ENCODE measurements at places on chromosomes 13 and 19.

- DNase-seq: peak; percentile 13
Measured at GRCh38 chr19:40400559-40400958, 10.6 kb upstream of the HIPK4 start.

GRCh38 chr19:18262917-18263316 lies 11.3 kb downstream of the IQCN start:
- no peak for DNase-seq

GRCh38 chr13:85616275-85616674 lies 182.9 kb downstream of the SLITRK6 start:
- DNase-seq: no peak

- no peak for DNase-seq
Measured at GRCh38 chr19:43563816-43564457, 11.4 kb downstream of the XRCC1 start.

- peak; percentile 23 for DNase-seq
Measured at GRCh38 chr19:27962264-27962663, 1250.7 kb downstream of the UQCRFS1 start.

- no peak for DNase-seq
Measured at GRCh38 chr13:73248711-73249580, 190.1 kb downstream of the KLF5 start.

DNA sequence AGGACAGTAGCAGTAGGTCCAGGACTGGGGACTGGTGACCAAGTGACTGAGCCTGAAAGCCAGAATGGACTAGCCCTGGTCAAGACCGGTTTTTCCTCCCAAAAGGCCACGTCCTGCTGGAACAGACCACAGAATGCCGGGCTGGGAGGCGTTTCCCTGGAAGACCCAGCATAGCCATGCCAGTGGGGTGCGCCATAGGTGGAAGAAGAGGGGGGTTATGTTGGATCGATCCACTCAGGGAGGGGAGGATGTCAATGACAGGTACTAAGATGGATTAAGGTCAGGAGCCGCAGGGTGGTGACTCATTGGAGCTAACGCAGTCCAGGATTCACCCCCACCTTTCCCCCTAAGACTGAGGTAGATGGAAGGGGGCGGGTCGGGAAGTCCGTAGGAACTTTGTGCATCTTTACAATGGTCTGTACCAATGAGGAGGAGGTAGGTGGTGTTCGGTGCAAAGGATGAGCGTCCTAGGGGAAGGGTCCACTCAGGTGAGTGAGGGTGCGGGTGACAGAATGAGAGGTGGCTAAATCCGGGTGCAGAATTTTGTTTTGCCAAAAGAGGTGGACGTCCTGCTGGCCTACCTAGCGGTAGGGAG lies 21.0 kb downstream of the VASP start:
- peak; percentile 72 for DNase-seq

DNA sequence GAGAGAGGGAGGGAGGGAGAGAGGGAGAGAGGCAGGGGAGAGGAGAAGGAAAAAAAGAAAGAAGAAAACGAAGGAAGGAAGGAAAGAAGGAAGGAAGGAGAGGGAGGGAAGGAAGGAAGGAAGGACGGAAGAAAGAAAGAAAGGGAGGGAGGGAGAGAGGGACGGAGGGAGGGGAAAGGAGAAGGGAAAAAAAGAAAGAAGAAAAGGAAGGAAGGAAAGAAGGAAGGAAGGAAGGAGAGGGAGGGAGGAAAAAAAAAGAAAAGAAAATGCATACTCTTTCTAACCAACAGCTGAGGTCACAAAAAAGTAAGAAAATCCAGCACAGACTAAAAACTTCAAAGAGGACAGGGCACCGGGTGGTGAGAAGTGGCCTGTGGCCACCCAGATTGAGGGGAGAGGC lies 109.7 kb downstream of the GNG7 start:
- no peak for DNase-seq

- DNase-seq: no peak
Measured at GRCh38 chr13:112941349-112941748, 27.7 kb upstream of the MCF2L start.

GRCh38 chr13:64778002-64778401 lies 2452.1 kb downstream of the PCDH9 start:
- DNase-seq: no peak

DNA sequence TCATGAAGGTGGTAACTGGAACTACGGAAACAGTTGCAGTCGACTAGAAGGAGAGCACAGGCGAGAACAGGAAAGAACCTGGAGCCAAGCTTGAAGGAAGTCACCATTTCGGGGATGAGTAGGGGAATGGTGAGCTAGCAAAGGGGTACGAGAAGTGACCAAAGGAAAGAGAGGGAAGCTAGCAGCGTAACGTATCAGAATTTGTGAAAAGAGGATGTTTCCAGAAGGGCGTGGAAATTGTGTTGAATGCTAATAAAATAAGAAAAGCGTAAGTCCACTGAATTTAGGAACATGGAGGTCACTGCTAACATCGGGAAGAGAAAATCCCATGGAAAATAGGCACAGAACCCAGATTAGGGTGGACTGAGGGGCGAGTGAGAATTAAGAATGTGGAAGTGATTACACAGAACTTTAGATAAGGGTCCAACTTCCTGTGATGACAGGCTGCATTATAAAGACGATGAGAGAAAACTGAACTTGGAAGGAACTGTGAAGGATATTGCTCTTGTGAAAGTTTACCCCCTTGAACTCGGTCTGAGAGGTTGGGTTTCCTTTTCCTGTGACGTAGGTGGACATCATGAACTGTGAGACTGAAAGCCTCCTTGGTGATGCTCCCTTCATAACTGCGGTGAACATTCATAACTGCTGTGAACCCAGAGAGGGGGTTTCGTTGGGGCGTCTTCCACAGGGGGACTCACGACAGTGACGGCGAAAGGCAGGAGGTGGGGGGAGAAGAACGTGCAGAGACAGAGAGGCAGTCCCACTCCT lies 2.0 kb upstream of the FFAR2 start:
- no peak for DNase-seq

DNA sequence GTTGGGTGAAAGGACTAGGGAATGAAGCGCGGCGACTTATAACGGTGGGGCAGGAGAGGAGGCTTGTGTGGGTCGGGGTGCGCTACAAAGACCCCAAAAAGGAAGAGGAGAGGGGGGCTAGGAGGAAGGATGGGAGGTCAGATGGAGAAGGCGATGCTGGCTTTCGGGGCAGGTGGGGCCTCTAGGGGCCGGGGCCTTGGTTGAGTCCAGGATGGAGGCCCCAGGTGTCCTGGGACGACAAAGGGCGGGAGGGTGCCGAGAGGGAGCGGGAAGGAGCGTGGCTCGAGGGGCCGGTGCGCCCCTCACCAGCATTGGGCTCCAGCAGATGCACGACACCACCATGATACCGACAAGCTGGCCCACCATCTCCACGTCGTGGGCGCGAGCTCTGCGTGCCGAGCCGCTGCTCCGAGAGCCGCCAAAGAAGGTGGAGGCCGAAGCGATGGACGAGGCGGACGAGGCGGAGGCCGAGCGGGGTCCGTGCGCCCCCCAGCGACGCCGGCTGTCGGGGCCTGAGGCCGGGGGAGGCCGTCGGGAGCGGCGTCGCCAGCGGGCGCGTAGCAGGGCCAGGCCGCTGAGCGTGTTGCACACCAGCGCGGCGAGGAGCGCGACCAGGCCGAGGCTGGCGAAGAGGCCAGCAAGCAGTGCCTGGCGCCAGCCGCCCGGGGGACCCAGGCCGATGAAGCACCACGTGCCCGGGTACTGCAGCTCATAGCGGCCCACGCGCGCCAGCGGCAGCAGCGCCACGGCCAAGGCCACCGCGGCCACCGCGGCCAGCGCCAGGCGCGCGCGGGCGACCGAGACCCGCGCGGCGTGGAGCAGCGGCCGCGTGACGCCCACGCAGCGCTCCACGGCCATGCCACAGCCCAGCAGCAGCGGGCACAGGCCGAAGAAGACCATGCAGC lies 1.8 kb downstream of the PTGER1 start:
- no peak for DNase-seq

DNA sequence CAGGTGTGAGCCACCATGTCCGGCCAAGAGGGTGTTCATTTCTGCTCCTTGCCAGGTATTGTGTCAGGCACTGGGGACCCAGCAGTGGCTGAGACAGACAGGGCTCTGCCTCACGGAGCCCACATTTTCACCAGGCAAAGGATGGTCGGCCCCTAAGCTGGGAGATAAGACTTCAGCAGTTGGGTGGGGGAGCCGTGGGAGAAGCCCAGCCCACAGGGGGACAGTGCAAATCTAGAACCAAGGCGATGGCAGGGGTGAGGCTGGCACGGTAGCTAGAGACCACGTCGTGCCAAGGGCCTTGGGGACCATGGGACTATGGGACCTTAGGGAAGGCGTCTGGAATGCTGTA lies 8.3 kb downstream of the LSR start:
- DNase-seq: no peak

DNA sequence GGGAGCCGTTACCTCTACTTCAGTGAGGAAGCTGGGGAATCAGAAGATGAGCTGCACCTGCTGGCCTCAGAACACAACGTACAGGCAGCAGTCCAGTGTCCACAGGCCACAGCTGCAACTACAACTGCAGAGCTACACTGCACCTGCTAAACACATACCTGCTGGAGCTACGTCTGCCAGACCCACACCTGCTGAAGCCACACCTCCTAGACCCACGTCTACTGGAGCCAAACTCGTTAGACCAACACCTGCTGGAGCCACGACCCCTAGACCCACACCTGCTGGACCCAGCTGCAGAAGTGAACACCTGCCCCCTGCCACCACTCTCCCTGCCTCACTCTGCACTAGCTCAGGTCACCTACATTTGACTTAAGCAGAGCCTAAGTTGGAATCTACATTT lies 169.9 kb downstream of the USP12 start:
- no peak for DNase-seq

- DNase-seq: no peak
Measured at GRCh38 chr19:15869873-15870272, 28.0 kb downstream of the CYP4F2 start.

GRCh38 chr19:40155749-40156265 lies 35.4 kb upstream of the MAP3K10 start:
- peak; percentile 19 for DNase-seq

- DNase-seq: no peak
Measured at GRCh38 chr13:98919566-98919965, 58.3 kb downstream of the DOCK9 start.

GRCh38 chr19:41641879-41642485 lies 15.1 kb upstream of the CEACAM4 start:
- DNase-seq: peak; percentile 34

DNA sequence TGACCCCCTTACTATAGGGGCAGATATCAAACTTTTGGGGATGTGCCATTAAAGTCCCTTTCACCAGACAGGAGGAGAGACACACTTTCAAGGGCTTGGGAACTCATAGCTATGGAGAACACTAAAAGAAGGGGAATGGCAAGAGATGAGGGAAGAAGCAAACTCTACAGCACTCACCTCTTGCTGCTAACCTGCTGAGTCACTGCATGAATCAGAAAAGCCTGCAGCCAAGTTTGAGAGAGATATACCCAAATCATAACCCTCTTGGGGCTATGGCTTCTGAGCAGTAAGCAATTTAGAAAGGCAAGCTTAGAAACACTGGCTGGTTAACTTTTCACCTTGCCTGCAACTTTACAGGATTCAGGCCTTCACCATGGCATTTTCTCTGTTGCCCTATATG lies 1028.0 kb downstream of the UQCRFS1 start:
- DNase-seq: peak; percentile 25

- no peak for DNase-seq
Measured at GRCh38 chr19:39582891-39583625, 19.3 kb upstream of the LGALS13 start.

DNA sequence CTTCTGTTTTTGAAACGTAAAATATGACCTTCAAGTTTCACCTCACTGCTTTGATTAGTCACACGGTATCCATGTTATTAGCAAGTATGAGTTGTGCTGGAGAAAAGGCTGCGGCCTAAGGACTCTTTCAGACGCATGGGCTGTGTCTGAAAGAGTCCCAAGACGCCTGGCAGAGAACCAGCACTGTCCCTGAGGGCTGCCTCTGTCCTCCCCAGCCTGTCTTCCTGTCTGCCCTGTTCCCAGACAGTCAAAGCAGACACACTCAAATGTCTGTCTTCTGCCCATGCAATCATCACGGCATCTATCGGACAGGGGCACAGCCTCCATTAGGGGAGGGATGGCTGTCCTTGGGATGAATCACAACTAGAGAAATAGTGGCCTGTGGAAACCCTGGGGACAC lies 65.5 kb downstream of the DPY19L3 start:
- DNase-seq: no peak

GRCh38 chr19:11659612-11660011 lies 62.3 kb downstream of the ZNF627 start:
- peak; percentile 5 for DNase-seq

DNA sequence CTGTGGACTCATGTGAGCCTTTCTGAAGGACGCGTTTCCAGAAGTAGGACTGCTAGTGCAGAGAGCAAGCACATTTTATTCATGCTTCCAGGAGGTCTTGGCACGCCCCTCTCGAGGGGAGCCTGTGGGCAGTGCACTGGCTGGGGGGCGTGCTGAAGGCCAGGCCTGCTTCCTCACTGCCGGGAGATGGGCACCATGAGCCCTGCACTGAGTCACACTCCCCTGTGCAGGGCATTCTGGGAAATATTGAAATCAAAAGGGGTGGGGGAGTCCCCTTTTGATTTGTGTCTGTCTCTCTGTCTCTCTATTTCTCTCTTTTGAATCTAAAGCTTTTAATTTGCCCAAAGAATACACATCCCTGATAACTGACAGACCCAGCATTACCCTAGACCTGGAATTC lies 34.0 kb downstream of the DPF1 start:
- no peak for DNase-seq

- no peak for DNase-seq
Measured at GRCh38 chr19:54451331-54451871, 2.4 kb downstream of the LENG8 start.

DNA sequence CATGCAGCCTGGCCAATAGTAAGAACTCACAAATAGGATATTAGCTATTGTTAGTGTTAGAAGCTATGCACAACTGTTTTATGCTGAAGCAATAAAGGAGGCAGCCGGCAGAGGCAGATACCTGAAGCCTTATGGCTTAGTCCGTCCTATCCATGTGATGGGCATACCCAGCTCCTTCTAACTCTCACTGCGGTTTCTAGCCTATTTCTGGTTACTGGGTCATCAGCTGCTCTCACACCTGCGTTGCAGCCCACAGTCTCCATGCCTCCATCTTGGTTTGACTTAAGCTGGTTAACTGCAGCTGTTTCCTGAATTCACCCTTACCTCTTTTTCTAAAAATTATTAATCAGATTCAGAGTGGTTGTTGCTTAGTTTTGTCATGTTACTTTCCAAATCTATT lies 40.5 kb upstream of the CNMD start:
- DNase-seq: no peak

DNA sequence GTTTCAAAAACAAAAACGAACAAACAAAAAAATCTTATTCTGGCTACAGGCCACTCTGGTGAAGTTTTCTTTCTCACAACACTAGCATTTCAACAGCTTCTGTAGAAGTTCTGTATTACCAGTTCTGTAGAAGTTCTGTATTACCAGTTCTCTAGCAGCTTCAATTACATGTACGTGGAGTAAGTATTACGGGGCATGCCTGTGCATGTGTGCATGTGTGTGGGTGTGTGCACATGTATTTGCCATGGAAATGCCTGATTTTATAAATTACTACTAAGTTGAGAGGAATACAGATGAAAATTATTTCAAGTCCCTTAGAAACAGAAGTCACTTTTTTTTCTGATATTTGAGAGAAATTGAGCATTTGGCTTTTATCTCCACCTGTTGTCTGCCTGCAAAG lies 414.2 kb downstream of the FOXO1 start:
- DNase-seq: no peak
